OCI-LY7 (cell line): ENCODE measurements at places on chromosomes 1 and 21.

DNA sequence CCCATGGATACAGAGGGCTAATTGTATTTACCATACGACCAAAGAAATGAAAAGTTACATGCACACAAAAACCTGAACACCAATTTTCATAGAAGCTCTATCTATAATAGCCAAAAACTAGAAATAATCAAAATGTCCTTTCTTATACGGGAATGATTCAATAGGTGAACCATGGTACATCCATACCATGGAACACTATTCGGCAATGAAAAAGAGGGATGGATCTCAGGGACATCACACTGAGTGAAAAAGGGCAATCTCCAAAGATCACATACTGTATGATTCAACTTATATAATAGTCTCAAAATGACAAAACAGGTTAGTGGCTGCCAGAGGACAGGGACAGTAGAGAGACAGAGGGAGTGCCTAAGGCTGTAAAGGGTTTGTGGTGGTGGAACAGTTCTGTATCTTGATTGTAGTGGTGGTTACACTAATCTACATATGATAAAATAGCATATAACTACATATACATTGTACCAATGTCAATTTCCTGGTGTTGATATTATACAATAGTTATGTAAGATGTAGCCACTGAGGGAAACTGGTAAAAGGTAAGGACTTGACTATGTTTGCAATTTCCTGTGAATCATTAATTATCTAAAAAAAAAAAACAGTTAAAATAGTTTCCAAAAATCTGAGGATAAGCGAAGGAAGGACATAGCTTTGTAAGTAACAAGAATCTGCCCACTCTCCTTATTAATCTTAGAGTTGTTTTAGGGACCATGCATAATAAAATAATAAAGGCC is 3.7 kb downstream of the RSBN1 start:
- no peak for DNase-seq

- DNase-seq = no peak
These were observed 10.3 kb downstream of the TTC34 start for GRCh38 chr1:2791027-2791760.

- no peak for DNase-seq
These were observed 35.7 kb upstream of the LIN9 start for GRCh38 chr1:226344441-226345259.

DNA sequence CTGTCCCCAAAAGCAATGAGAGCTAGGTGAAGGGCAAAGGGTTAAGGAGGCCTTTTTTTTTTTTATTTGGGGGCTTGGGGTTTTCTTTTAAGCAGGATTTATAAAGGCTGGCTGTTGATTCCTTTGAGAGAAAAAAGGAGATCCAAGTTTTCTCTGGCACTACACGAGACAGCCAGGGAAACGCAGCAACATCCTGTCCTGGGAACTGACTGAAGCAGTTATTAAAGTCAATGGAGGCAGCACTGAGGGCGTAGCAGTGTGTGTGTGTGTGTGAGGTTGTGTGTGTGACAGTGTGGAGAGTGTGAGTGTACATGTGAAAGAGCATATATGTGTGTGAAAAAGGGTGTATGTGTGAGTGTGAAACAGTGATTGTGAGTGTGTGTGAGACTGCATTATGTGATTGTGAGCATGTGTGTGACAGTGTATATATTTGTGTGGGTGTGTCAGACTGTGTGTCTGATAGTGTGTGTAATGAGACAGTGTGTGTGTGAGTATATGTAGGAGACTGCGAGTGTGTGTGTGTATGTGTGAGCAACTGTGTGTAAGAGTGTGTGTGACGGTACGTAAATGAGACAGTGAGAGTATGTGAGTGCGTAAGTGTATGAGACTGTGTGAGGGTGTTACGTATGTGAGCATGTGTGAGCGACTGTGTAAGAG is 65.9 kb upstream of the TIAM1 start:
- DNase-seq = no peak

GRCh38 chr1:171300401-171300800 is 13.6 kb upstream of the FMO4 start:
- peak; percentile 40 for DNase-seq
